ENCODE measurements at places on chromosomes 1 and 21.

DNA sequence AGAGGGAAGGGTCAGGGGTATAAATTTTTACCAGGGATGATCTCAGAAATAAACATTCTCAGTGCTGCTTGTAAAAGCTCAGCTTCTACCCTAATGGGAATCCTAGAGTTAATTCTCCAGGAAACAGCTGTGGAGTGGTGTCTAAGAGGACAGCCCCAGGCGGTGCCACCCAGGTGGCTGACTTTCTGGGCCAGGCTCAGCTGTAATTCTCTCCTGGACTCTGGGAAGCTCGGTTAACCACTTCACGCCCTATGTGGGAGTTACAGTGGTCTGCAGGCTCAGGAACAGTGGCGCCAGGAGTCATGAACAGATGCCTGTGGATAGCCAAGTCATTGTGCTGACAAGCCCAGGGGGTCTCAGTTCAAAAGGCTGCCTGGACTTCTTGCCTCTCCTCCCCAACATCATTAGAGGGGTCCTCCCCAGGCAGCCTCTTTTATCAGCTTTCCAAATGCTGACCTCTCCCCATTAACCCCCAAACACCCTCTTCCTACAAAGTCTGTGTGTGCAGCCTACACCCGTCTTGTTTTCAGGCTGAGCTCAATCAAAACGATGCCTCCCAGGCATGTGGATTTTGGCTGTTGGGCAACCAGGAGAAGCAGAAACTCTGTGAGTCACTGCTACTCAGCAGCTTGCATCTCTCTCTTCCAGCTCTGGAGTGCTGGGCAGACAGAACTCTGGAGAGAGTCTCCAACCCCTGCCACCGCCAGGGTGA lies 1.2 kb downstream of the HHIPL2 start:
- no peak for DNase-seq

DNA sequence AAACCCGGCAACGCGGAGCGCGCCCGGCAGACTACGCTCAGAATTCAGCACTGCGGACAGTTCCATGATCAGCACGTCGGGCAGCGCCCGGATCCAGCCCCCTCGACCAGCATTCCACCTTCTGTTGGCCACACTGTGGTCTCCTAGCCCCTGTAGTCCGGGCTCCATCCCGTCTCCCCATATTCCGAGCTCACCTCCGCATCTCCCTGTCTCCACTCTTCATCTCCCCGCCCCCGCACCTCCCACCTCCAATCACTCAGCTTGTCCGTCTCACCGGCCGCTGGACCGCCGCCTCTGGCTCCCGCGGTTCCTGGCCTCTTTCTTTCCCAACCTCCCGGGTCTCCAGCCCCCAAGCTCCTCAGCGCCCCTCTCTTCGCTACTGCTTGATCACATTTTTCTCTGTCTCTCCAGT lies 500 bp downstream of the EPHA10 start:
- DNase-seq, result no peak

DNA sequence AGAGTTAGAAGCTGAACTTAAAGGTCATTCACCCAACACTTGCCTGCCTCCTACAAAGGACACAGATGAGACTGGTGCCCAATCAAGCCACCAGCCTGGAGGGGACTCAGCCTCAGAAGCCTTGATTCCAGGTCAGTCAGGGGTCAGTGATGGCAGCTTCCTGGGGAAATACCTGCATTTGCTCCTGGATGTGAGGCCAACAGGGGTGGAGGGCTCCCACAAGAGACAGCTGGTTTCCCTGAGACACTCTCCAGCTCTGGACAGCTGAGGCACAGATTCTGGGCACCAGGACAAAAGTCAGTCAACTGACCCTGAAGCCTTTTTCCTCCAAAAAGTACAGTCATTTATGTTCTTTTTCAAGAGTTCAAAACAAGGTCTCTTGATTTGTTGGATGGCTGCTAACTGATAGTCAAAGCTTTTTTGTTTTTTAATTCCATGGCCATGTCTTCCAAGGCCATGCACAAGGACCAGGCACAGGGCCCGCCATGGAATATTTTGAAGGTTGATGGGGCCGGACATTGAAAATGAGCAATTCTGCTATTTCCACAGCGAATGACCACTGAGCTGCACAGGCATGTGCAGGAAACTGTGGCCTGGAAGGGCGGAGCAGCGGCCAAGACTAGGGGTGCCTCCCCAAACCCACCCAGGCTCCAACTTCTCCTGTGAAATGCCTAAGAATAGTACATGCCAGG lies 1.8 kb downstream of the C2CD2 start:
- no peak for DNase-seq

DNA sequence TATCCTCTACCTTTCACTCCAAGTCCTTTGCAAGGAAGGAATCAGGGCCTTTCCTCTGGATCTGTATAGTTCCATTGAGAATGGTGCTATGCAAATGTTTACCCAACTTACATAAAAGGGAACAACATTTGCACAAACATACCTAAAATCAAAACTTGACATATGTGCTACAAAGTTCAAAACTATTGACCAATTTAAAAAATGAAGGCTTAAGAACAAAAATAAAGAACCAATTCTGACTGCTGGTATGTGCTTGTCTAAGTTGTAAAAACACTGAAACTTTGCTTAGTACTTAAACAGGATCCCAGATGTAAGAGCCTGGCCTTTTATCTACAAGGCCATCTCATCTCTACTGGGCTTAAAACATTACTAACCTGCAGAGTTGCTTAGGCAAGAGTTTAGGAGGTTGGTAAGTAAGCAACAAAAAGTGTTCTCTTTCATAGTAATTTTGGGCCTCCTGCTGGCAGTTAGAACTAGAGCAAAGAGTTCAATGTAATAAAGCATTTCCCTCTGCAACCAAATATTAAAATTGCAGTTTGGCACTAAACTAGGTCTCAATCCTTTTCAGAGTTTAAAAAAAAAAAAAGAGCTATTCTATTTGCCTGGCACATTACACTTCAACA lies 2.0 kb downstream of the SCMH1 start:
- no peak for DNase-seq

GRCh38 chr1:183339556-183340167 lies 78.5 kb downstream of the NMNAT2 start:
- DNase-seq, result no peak

- DNase-seq, result no peak
These were observed 325.6 kb downstream of the RRAGC start for GRCh38 chr1:38533772-38534472.

- DNase-seq, result no peak
These were observed 41.2 kb downstream of the TNR start for GRCh38 chr1:175702079-175702795.

GRCh38 chr1:21295002-21295401 lies 4.7 kb upstream of the ECE1 start:
- no peak for DNase-seq

DNA sequence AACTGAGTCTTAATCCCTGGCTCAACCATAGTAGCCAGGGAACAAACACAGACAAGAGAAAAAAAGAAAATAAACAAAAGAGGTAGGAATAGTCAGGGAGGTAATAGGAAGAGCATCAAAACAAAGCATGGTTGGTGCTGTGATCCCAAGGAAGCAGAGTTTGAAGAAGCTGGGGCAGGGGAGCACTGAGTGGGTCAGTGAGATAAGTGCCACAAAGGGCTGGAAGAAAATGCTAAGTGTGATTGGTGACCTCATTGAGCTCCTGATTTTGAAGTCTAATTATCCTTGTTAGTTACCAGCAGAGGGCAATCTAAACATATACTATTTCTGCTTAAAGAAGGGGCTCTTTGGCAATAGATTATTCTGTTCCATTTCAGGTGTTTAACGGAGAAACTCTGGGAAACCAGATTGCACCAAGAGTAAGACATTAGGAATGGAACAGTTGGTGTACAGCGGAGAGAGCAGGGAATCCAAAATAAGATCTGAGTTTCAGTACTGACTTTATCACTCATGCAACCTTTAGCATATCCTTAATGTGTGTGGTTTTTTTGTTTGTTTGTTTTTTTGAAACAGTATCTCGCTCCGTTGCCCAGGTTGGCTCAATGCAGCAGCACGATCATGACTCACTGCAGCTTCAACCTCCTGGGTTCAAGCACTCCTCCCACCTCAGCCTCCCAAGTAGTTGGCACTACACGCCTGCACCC lies 30.7 kb upstream of the KIAA1614 start:
- no peak for DNase-seq

GRCh38 chr1:68013351-68013750 lies 37.1 kb downstream of the DIRAS3 start:
- no peak for DNase-seq

GRCh38 chr21:29343519-29343918 lies 44.8 kb downstream of the BACH1 start:
- DNase-seq, result no peak

DNA sequence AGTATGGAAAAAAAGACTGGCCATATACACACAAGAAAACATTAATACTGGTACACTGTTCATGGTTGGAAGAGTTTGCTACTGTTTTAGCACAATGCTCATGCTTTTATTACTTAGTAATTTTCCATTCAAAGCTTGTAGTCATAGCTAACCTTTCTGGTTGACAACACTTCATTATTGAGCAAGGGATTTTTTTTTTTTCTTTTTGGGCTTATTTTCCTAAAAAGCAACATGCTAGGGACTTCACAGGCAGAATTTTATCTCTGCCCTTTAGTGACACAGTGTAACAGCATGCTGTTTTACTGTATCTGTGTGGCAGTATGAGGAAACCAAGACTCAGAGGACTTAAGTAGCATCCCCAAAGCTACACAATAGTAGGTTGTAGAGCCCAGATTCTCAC lies 58.5 kb downstream of the FGGY start:
- no peak for DNase-seq

GRCh38 chr1:229197265-229197585 lies 73.7 kb upstream of the RAB4A start:
- DNase-seq, result no peak
